Neural crest cell (in vitro differentiated cells): ENCODE measurements at places on chromosomes 12 and 14. TPM values are rescaled to one million over a fixed set of nuclear protein-coding genes. Genes with fewer than 3 reads are reported as not detected.

The OR4E2 gene
- not detected in 2 replicates for total RNA-seq

The OAS2 gene
- not detected in 2 replicates for total RNA-seq

The SSPN gene
- total RNA-seq, result 4.1 and 4.7 TPM in 2 replicates

The PROX2 gene
- total RNA-seq, result not detected in 2 replicates

The ARF3 gene
- total RNA-seq, result 194 and 202 TPM in 2 replicates

GRCh38 chr14:85319101-85319500 lies 210.8 kb upstream of the FLRT2 start:
- no peaks in the 10 kb centered on the region for H3K27me3 ChIP-seq
- no peak overlapping the region for H3K4me3 ChIP-seq
- no peaks in the 10 kb centered on the region for H3K36me3 ChIP-seq
- no peak overlapping the region for H3K27ac ChIP-seq
- no peak for DNase-seq

DNA sequence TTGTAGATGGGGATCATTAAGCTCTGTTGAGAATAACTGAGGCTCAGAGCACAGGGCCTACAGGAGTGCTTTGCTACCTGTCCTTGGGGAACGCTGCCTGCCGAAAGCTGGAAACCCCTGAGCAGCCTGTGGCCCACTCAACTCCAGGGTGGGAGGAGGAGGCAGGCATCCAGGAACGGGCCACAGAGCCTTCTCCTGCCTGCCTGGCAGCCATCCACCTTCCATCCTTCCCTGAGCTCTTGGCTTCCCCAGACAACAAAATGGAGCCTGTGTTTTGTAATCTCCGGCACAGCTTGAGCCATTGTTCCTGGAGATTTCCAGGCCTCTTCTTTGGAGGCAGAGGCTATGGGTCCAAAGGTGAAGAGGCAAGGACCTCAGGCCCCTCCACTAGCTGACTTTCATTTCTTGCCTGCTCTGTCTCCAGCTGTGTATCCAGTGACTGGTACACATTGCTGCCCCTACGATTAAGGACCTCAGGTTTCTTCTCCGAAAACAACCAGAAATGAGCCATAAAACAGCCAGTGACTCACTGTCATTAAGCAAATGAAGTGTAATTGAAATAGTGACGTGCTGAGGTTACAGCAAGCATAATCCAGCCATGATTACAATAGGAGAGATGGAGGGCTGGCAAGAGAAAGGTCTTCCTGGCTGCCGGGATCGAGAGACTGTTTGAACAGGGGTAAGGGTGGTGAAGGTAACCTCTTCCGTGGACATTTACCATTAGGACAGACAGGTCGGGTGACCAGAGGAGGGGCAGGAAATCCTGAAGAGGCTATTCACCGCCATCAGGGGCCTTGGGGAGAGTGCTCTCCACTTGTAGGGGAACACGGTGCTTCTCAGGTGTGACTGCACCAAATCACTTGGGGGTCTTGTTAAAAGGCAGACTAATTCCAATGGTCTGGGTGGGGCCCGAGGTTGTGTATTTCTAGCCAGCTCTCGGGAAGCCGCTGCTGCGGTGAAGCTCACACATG lies 56.3 kb upstream of the KCNA5 start:
- H3K27me3 ChIP-seq, result peaks cover 64% of the 10 kb centered on the region
- H3K27ac ChIP-seq, result no peak overlapping the region
- H3K4me3 ChIP-seq, result no peak overlapping the region
- H3K36me3 ChIP-seq, result no peaks in the 10 kb centered on the region
- H3K4me1 ChIP-seq, result no peaks in the 10 kb centered on the region

DNA sequence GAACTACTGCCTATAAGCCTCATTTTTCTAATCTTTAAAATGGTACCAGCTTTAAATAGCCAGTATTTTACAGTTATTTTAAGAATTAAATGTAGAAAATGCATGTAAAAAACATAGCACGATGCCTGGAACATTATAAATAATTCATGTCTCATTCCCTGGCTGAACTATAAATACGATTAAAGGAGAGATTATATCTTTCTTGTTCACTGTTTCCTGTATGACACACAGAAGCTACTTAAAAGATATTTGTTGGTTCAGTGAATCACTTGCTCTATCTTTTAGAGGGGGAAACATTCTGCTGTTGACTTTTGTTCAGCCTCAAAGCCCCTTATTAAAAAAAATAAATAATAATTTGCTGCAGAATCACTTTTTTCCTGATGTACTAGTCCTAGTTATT lies 406.9 kb downstream of the LRFN5 start:
- H3K4me1 ChIP-seq, result no peaks in the 10 kb centered on the region
- H3K4me3 ChIP-seq, result no peak overlapping the region
- no peaks in the 10 kb centered on the region for H3K36me3 ChIP-seq
- no peak overlapping the region for H3K27ac ChIP-seq

DNA sequence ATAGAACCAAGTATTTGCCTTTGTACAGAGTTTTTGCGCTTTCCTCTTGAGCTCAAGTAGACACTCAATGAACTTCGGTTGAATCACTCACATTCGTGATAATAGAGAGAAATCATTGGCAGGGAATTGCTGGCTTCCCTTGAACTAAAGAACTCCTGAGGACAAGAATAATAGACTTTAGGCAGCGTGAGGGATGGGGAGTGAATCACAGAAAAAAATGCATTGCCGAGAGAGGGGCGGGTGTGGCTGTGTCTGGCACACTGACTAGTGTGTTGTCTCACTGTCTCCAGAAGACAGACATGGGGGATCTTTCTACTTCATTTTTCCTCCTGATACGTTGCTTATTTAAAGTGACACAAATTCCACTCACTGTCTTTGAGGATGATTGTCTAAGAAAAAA lies 805.2 kb downstream of the BCL11B start:
- no peak overlapping the region for H3K4me3 ChIP-seq
- H3K27ac ChIP-seq, result peak overlapping the region; percentile 52
- no peaks in the 10 kb centered on the region for H3K4me1 ChIP-seq
- DNase-seq, result no peak
- H3K27me3 ChIP-seq, result no peaks in the 10 kb centered on the region

DNA sequence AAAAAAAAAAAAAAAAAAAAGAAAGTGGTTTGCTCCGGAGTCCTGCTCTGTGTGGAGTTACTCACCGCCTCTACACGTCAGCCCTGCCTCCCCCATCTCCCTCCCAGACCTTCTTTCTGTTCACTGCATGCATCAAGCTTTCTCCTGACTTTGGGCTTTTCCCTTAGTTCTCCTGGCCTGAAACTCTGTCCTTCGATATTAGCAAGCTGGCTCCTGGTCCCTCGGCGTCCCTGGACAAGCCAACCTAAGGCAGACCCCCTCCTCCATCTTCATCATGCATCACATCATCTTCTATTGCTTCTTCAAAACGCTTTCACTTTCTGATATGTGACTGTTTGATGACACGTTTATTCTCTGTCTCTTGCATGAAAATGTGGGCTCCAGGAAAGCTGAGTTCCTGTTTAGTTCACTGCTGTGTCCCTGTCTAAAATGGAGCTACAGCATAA lies 40.6 kb downstream of the SLC15A4 start:
- H3K27ac ChIP-seq, result no peak overlapping the region
- no peaks in the 10 kb centered on the region for H3K4me1 ChIP-seq
- H3K36me3 ChIP-seq, result no peaks in the 10 kb centered on the region
- no peak for DNase-seq

DNA sequence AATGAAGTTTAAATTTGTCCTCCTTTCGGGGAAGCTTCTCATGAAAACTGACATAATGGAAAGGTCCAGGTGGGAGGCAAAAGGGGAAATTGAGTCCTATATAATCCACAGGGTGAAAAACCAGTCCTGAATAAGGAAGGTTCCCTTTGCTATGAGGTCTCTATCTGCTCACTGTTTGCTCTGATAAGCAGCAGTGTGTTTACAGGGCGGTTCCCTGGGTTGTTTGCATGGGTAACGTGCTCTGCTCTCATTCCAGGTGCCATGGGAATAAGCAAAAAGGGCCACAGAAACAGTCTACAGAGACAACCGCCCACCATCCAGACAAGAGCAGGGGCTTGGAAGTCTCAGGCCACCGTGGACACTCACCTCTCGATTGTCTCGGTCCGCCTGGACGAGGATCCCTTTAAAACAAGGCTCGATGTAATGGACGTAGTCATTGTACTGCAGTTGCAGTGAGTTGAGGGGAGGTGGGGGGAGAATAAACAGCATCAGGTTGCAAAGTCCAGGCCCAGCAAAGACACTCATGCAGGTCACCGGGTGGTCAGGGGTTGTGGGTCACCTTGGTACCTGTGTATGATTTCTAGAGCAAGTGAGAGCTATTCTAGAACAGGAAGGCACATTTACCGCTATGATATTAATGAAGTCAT lies 32.7 kb downstream of the CACNA2D4 start:
- H3K4me3 ChIP-seq, result no peak overlapping the region
- DNase-seq, result no peak
- no peaks in the 10 kb centered on the region for H3K27me3 ChIP-seq
- H3K36me3 ChIP-seq, result no peaks in the 10 kb centered on the region
